AML-193 (cell line): ENCODE measurements at places on chromosomes 3 and 15.

GRCh38 chr3:40951636-40952035, 247.7 kb upstream of the CTNNB1 start:
- no peak for DNase-seq

DNA sequence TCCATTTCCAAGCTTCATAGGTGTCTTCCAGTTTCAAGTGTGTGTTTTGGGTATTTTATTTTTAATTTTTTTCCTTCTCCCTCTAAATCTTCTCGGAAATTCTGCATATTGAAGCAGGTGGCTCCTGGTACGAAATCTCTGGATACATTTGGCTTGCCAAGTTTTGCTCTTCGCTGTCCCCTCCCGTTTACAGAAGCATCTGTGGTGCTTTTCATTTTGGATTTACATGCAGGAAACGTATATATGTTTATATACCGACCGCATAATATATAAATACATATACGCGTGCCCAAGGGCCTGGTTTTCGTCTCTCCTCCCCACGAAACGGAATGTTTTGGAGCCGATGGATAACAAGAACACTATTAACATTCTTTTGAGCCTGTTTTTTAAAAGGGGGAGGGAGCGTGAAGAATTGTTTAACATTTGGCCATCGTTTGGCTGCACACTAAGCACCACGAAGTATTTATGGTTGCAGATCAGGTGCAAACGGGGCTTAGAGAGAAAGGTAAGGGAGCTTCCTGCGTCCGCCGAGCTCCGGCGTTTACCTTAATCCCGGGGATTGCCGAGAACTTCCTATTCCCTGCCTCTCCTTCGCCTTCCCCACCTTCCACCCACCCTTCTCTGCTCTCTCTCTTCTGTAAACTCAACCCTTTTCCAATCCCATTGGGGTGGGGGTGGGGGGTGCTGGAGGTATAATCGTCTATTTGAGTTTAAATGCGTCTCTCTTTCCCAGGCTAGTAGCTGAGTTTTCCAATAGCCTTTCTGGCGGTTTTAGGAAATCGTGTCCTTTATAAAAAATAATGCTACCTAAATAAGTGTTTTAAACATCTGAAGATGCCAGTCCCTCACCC, 1.1 kb upstream of the NLGN1 start:
- no peak for DNase-seq

DNA sequence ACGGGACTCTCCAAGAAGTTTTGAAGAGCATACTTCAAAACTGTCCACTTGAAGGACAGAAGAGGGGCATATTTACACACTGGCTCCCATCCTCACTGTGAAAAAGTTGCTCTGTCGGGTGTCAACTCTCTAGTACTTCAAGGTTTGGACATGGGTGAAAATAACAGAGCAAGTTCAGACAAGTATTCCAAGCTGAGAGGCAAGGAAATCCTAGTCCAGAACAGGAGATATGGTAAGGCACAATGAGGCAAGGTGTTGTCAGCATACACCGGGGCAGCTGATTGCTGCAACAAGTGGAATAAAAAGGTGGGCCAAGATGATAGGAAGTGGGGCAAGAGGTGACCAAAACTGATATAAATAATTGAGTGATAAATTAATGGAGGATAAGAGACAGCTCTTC, 4.8 kb upstream of the TFDP2 start:
- no peak for DNase-seq

DNA sequence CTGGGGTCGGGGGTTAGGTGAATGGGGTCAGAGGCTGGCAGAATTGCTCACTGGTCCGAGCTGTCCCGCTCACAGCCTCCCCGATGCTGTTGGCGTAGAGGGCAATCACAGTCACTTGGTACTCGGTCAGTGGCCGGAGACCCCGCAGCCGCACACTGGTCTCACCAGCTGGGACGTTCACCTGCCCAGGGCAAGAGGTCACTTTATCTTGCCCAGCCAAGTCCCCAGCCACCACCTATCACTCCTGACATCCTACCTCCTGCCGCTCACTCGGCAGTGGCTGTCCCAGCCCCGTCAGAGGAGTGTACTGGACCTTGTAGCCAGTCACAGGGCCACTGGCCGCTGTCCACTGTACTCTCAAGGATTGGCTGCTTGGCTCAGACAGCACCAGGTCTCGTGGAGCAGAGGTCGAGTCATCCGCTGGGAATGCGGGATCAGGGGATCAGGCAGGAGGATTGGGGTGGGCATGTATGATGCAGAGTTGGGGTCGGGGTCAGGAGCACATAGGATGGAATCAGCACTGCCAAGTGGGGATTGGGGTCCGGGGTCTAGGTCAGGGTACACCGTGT, 2.5 kb downstream of the COL7A1 start:
- DNase-seq: no peak

- DNase-seq: no peak
These were observed 22.2 kb upstream of the DNAJC13 start for GRCh38 chr3:132395126-132395525.
